ENCODE measurements at places on chromosomes 12 and 14. TPM values are rescaled to one million over a fixed set of nuclear protein-coding genes. Genes with fewer than 3 reads are reported as not detected.

The KLRG1 gene
- total RNA-seq = 34.7 TPM

The PZP gene
- not detected for total RNA-seq

The FAIM2 gene
- 49.8 TPM for total RNA-seq

GRCh38 chr12:127381043-127381668, 885.8 kb upstream of the TMEM132C start:
- DNase-seq = no peak

DNA sequence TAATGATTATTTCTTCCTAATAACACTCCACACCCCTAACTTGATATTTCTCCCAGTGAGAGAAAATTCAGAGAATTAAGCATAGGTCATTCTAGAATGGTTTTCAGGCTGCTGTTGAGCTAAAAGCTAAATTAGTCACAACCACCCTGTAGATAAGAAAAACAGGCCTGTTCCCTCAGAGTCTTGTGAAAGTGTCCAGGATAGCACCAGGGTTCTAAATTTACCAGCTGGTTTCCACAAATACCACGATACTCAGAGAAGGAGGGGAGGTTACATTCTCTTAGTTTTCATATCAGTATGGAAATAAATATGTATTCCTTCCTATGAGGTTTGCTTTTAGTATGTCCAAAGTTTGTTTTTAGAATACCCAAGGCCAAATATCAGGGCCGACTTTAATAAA, 66.0 kb upstream of the YARS2 start:
- no peak for DNase-seq

GRCh38 chr12:15278816-15279658, 43.3 kb upstream of the PTPRO start:
- peak; percentile 48 for DNase-seq

DNA sequence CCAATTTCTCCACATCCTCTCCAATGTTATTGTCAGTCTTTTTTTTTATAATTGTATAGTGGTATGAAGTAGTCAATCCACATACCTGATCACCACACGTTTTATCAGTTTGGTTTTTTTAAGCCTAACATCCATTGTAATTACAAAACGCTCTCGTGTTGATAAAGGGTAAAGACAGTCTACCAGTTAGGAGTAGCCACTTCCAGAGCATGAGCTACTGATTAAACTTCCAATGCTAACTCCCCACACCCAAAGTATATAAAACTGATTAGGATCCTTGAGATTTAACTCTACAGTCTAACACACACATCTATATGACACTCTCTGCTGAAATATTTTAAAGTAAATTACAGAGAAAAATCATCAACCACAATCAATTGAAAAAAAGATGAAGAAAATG, 20.7 kb downstream of the CPNE8 start:
- DNase-seq = no peak

DNA sequence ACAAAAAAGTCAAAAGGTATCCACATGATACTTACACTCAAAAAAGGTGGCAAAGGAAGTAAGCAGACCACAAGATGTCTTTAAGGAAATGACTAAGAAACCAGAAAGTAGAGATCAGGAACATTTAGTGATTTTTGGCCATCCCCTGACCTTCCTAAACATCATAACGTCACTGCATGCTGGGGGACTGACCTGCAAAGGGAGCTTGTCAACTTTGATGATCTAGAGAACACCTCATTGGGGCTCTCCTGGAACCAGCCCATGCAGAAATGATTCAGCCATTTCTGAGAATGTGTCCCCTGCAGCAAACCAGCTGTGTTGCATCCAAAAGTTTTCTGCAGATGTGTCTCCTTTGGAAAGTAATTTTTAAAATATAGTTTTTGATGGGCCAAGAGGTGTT, 152.2 kb upstream of the RASSF8 start:
- no peak for DNase-seq

- no peak for DNase-seq
Measured at GRCh38 chr12:124338876-124339603, 44.1 kb downstream of the RFLNA start.

DNA sequence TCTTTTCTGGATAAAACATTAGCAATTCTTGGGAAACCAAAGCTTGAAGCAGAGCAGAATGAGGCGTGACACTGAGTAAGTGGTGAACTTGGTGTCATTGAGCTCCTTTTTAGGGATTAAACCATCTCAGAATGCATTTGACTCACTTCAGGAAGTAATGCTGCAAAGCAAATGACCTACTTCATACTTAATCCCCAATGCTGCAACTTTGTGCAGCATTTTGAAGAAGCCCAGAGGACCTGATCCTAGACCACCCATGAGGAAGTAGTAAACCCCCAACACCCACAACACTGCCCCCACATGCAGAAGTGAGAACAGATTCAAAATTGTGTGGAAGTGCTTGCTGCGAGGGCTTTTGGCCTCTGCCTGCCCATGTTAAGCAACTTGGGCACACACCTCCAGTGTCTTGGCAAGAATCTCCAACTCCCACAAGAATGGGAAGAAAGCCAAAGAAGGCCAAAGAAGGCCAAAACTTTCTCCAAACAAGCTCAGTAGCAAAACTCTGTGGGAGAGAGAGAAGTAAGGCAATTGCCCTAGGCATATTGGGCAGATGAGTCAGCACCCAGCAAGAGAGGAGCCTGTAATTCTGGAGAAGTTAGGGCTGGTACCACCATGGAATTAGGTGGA, 69.2 kb upstream of the ETV6 start:
- no peak for DNase-seq

GRCh38 chr12:31206038-31206670, 119.8 kb downstream of the SINHCAF start:
- DNase-seq = no peak

DNA sequence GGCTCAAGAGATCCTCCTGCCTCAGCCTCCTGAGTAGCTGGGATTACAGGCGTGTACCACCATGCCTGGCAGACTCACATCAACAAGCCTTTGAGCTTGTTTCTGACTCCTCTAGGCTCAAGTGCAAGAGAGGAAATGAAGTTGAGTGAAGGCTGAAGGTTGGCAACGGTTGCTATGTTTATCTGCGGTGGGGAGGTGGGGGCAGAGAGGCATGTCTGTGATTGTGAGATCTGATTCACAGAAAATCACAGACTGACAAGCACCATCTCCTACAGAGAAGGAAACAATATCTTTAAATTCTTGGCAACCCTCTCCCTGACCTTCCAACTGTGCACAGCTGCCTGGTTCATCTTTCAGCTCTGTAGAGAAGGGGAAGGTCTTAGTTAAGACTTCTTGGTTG, 22.1 kb upstream of the NINJ2 start:
- peak; percentile 70 for DNase-seq

DNA sequence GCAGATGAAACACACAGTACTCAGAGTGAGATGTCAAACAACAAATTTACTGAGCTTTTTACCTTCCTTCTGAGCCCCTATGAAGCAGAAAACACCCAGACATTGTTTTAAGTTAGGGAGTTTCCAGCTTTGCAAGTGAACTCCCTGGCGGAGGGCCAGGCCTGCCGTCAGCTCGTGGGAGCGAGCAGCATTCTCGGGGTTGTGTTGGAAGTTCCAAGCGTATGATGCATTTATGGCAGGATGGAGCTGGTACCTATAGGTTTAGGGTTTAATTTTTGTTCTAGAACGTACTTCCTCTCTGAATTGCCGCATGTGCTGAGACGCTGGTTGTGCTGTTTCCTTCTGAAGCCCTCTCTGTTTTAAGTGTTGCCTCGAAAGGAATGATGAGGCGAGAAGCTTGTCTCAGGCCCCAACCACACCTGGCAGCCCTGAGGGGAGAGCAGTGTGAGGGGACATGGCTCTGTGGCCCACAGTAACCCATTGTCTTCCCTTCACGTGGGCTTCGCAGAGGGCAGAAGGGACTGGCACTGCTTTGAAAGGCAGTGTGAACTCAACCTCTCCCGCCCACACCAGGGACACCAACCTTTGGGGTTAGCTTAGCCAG, 76.6 kb downstream of the SSPN start:
- DNase-seq = no peak

GRCh38 chr12:25829192-25829591, 129.3 kb upstream of the RASSF8 start:
- no peak for DNase-seq
